Activated naive CD4-positive, alpha-beta T cell (primary cell): ENCODE measurements at places on chromosomes 1 and 21.

DNA sequence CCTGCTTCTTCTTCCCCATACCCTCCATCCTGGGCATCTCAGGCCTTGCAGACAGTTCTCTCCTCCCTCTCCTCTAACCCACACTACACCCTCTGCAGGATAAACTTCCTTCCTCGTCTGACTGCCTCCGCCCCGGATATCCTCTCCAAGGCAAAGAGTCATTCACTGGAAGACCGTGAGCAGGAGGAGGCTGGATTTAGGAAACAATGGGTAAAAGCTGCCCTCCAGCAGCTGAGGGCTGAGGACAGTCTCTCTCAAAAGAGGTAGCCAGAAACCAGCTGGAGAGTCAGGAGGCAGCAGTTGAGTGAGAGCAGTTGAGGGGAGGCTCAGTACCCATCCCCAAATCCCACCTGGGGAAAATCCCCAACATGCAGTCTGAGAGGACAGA lies 1.4 kb downstream of the CSRP1 start:
- DNase-seq, result no peak

DNA sequence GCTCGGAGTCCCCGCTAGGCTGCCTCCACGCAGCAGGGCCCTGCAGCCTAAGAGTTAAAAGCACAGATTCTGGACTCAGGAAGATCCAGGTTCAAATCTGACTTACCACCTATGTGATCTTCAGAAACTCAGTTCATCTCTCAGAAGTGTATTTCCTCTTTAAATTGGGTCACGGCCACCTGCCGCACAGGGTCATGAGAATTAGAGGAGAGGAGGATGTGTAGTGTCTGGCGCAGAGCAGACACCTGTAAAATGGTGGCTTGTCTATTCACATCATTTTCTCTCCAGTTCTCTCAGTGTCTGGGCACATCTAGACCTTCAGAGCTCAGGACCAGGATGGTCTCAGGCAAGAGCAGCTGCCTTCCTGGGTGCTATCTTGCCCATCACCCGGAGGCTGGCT lies 45.8 kb downstream of the PTPRF start:
- no peak for DNase-seq

- no peak for DNase-seq
Observed at GRCh38 chr1:9887070-9887469, 23.0 kb downstream of the CTNNBIP1 start.

- DNase-seq, result no peak
Observed at GRCh38 chr1:31954607-31955283, 16.6 kb upstream of the PTP4A2 start.

- DNase-seq, result no peak
Observed at GRCh38 chr1:171160639-171161354, 24.3 kb upstream of the FMO2 start.

GRCh38 chr1:108722292-108722691 lies 9.6 kb downstream of the FNDC7 start:
- DNase-seq, result no peak

DNA sequence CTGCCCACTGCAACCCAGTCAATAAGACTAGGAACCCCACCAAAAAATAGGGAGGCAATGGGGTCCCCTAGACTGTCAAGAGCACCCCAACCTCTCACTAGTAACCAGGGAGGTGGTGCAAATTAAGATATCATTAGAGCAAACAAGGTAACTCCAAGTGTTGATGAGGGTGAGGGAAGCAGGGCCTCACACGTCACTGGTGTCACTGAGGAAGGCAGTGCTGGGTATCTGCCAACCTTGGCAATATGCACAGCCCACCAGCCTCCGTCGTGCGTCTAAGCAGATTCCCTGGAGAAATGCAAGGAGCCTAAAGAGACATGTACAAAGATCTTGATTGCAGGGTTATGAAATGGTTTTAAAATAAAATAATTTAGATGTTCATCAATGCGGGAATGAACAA lies 3.8 kb downstream of the UBASH3A start:
- DNase-seq, result no peak

GRCh38 chr1:42815941-42816584 lies 859 bp upstream of the ERMAP start:
- DNase-seq, result no peak

DNA sequence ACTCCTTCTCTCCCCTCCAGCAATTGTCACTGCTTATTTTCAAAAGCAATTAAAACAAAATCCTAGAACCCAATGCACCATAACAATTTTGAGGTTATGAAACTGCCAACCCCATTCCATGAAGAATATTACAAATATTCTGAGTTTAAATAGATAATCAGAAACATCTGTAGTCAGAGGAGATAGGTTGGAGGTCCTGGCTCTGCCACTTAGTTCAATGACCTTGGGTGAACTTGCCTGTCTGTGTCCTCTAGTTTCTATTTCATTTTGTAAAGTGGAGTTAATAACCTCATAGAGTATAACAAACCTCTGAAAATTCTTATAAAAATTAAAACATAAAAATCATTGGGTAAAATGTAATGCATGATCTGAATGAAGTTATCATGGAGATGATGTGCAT lies 164.6 kb downstream of the KCTD3 start:
- no peak for DNase-seq

GRCh38 chr1:206456577-206457370 lies 13.5 kb upstream of the IKBKE start:
- no peak for DNase-seq

DNA sequence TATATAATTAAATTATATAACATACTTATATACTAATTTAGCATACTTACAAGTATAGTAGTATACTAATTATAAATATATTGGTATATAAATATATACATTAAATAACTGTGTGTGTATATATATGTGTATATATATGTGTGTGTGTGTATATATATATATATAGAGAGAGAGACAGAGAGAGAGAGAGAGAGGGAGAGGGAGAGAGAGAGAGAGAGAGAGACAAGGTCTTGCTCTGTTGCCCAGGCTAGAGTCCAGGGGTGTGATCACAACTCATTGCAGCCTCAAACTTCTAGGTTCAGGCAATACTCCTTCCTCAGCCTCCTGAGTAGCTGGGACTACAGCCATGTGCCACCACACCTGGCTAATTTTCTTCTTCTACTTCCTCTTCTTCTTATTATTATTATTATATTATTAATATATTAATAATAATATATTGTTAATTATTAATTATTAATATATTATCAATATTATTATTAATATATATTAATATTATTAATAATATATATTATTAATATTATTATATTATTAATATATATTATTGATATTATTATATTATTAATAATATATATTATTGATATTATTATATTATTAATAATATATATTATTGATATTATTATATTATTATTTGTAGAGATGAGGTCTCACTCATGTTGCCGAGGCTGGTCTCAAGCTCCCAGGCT lies 185.5 kb downstream of the CRB1 start:
- no peak for DNase-seq

DNA sequence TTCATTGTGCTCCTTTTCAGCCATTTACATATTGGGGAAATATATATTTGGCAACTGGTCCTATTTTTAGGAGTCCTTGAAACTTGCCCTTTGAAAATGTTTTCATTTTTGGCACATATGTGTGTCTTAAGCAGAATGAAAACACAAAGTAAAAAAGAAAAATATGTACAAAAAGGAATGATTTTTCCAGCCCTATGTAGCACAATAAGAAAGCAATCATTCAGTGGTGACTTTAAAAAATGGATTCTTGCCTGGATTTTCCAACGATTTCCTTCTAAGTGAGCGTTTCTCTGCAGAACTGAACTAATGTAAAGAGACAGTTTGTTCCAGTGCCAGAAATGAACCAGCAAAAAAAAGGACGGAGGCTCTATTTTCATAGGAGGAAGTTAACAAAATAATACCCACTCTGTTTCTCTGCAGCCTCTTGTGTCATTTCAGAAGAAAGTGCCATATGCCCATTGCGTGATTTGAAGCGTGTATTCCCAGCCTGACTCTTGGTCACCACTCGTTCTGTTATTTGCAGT lies 340.1 kb downstream of the SETD4 start:
- DNase-seq, result no peak

GRCh38 chr1:211828584-211829342 lies 1.8 kb downstream of the LPGAT1 start:
- DNase-seq, result no peak

GRCh38 chr1:80427881-80428280 lies 1372.9 kb upstream of the ADGRL2 start:
- no peak for DNase-seq

- no peak for DNase-seq
Observed at GRCh38 chr1:96474985-96475743, 246.4 kb upstream of the PTBP2 start.

DNA sequence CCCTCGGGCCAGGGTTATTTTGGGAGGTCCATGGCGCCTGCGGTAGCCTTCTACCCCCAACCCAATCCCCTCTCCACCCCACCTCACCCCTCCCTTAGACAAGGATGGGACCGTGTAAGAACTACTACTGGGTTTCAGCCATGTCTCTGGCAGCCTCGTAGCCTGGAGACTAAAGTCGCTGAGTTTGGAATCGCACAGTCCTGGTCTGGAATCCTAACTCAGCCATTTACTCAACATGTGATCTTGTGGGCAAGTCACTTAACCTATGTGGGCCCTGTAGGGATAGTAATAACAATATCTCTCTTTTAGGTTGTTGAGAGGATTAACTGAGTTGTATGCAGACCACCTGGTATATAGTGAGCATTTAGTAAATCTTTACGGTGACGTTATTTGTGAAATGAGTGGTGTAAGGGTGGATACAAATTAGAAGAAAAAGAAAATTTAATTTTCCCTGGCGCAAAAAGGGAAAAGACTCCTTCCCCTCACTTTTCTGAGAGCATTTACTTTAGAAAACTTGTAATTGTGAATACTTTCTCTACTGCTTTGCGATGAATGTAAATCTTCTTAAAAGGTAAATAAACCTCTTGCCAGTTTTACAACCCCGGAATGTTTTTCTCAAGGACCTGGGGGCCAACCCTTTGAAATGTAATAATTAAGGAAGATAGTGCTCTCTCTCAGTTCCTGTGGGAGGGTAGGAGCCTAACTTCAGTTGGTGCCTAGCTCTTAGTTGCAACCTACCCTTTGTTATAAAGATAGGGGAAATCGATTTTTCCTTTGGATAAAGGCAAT lies 615 bp upstream of the MRPS15 start:
- no peak for DNase-seq

GRCh38 chr1:68974447-68974846 lies 477.6 kb upstream of the DEPDC1 start:
- no peak for DNase-seq

DNA sequence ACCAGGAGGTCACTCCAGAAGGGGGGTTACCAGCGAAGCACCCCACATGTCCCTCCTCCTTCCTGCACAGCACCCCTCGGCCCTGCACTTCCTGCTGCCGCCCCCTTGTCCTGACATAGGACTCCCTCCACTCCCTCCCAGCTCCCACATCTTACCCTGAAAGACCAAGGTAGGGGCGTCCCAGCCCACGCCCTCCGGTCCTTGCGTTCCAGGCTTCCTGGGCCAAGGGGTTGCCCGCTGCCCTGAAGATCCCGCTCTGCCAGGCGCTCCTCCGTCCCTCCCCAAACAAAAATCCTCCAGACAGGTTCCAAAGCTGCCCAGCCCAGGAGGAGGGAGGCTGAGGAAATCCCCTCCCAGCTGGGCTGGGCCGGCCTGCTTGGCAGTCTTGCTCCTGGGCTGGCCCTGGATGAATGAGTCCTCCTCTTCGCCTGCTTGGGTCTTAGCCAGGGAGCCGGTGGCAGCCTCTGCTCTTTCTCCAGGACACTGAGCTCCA lies at the start of gene RHBDL2:
Gene RHBDL2 (minus strand): TSS at position 304 of the 493 bp plus-strand sequence. CDS start 22,618 bp downstream, outside the sequence.
- no peak for DNase-seq

GRCh38 chr1:64865105-64865757 lies 101.1 kb downstream of the JAK1 start:
- DNase-seq, result no peak

DNA sequence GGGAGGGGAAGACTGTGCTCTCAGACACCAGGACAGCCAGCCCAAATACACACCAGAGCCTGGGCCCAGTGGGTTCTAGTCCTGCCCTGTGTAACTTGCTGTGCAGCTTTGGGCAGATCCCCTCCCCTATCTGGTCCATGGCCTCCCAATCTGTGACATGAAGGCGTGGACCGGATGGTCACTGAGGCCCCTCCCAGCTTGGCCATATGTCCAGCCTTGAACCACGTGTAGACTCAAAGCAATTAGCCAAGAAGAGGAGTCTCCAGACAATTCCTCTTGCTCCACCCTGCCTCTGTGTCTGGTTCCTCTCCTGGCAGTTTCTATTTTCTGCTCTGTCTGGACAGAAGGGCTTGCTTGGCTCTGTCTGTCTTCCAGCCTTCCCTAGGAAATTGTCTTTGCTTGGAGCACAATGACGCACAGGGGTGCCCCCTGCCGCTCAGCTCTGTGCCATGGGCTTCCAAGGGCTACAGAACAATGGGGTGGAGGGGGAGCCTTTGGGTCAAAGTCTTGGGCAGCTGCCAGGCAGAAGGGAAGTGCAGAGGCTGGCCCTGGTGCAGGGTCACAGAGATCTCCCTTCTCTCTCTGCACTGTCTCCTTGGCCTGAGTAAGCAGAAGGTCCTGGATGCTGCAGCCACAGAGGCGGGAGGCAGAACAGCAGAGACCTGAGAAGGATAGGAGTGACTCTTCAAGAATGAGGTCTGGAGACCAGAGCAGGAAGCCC lies 66.1 kb downstream of the TENT5C start:
- DNase-seq, result no peak

GRCh38 chr1:19073311-19074186 lies 117.1 kb upstream of the IFFO2 start:
- no peak for DNase-seq

GRCh38 chr1:11138029-11138428 lies 38.4 kb upstream of the EXOSC10 start:
- no peak for DNase-seq

GRCh38 chr1:58434181-58434580 lies 112.3 kb downstream of the OMA1 start:
- no peak for DNase-seq

- no peak for DNase-seq
Observed at GRCh38 chr1:89903550-89903949, 82.7 kb downstream of the LRRC8D start.

DNA sequence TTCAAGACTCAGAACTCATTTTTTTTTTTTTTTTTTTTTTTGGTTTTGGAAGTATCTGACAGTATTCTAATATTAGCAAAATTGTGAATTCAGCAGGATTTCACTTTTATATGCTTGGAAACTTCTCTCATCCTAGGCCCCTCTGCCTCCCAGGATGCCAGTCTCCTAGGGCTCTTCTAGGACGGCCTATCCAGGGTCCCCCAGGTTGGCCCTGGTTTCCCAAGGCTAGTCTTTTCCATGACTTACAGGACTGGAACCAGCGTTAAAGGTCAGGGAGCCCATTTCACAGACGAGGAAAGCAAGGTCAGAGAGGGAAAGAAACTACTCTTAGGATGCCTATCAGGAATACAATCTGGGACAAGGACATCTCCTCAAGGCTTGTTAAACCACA lies 412.5 kb downstream of the PTPRU start:
- DNase-seq, result no peak

- no peak for DNase-seq
Observed at GRCh38 chr1:2415801-2416208, 3.4 kb upstream of the PEX10 start.

DNA sequence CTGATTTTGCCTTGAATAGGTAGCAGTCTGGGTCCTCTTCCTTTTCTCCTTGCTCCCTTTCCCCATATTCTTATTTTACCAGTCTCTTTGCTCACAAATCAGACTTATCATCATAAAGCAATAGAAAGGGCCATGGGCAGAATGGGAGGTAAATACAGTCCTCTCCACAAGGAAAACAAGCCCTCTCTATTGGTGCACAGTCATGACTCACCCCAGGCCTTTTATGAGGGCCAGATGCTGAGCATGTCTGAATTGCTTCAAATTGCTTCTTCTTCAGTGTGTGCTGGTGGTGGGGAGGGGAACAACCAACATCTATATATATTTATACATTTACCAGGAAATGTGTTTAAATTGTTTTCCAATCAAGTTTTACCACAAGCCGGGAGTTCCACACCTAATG lies 75.2 kb downstream of the GFI1 start:
- DNase-seq, result no peak

GRCh38 chr21:28725396-28725795 lies 267.3 kb downstream of the LTN1 start:
- no peak for DNase-seq
